ENCODE measurements at places on chromosomes 2 and 18.
A peak's percentile ranks its signal among the peaks of the same experiment; 100 is the strongest.

- no peak for DNase-seq
These were observed 2.4 kb downstream of the CYP26B1 start for GRCh38 chr2:72145289-72145657.

DNA sequence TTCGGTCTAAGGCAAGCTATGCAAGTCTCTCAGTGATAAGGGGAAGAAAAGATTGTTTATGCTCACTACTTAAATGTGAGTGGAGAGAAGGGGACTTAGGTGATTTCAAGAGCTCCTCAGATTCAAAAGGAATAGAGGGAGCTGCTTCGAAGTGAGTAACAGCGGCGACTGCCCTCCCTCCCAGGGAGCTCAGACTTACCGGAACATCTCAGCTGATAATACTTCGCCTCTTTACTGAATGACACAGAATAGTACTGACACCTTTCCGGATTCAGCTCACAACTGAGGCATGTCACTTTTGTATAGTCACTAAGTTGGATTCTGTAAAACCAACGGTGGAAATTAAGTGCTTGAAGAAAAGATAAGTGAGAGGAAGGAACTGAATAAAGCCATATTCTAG is 55.5 kb downstream of the DPP4 start:
- no peak for DNase-seq

DNA sequence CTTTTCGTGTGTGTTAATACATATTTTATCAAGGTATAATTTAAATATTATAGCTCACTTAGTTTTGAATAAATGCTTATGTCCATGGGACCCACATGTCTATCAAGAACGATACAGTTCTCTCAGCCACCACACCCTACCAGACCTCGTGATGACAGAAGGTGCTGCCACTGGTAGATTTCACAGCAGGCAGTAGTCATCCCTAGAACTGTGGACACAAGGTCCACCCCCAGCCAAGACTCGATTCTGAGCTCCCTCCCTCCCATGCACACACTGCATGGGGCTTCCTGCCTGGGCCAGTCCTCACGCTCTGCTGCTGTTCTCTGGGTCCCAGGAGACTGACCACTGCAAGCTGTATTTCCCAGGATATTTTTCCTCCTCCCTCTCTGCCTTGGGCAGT is 26.5 kb upstream of the CREB1 start:
- DNase-seq = peak; percentile 52

DNA sequence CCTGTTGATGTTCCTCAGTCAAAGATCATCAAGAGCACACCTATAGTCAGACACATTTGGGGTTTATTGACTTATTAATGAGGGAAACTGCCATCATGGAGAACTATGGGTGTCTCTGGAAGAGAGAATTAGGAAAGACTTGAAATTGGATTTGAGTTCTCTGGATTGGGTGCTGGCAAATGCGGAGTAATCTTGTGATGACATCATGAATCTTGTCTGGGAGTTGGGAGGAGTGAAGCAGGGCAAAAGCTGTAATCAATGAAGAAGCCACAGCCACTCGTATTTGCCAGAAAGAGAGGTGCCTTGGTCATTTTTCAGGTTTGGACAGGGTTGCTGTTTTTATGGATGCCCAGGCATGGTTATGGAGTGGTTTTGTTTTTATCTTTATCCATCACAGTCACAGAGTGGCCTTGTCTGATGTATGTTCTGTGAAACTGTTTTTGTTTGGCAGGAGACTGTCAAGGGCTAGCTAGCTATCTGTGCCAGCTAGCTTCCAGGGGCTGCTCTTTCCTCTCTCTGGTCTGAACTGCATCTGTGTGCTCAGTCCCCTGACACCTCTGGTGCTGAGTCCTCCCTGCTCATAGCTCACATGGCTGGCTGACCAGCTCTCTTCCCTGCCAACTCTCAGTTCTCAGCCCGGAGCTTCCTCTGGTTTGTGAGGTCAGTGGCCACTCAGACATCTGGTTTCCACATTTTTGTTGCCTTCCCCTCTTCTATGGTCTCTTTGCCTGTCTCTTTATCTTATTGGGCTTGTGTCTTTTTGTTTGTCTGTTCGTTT is 193.4 kb upstream of the RMP24 start:
- DNase-seq = no peak

- DNase-seq = peak; percentile 58
These were observed at the start of gene LIPG for GRCh38 chr18:49561289-49562193. Gene LIPG (plus strand): TSS chr18:49562057. CDS start chr18:49562309, 252 bp downstream.

GRCh38 chr2:8680822-8681760 is 765 bp upstream of the ID2 start:
- DNase-seq = peak; percentile 89

- DNase-seq = no peak
These were observed 30.2 kb upstream of the BOD1L2 start for GRCh38 chr18:57116598-57117132.

GRCh38 chr18:6633310-6633709 is 96.2 kb upstream of the ARHGAP28 start:
- no peak for DNase-seq

DNA sequence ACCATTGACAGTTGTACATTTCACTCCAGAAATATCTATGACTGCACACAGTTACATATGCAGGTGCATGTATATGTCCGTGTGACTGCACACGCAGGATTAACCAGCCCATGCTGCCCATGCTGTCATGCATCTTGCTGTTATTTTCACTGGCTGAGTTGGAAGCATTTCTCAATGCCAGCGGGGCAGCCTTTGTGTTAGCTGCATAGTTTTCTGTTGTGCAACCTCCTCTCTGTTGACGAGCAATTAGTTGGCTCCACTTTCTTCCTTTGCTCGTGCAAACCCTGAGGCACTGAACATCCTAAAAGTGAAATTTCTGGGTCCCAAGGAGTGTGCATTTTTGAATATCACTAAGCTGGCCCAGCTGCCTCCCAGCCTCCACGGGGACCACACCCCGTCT is 133.4 kb upstream of the GLI2 start:
- DNase-seq = no peak

DNA sequence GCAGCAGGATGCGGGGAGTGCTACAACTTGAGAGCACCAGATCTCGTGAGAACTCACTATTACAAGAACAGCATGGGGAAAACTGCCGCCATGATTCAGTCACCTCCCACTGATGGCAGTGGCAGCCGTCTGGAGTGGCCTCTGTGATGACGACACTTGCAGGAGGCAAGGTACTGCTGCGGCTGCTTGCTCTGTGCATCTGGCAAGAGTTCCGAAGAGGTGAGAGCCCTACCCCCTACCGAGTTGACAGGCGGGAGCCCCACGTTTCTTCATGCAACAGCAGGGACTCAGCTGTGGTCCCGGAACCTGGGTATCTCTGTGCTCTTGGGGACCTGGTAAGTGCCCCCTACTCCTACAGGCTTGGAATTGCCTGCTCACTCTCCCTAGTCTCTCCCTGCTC is 1672.7 kb upstream of the TMEFF2 start:
- DNase-seq = no peak

- DNase-seq = no peak
These were observed 111.0 kb downstream of the LRRTM1 start for GRCh38 chr2:80193566-80193965.

DNA sequence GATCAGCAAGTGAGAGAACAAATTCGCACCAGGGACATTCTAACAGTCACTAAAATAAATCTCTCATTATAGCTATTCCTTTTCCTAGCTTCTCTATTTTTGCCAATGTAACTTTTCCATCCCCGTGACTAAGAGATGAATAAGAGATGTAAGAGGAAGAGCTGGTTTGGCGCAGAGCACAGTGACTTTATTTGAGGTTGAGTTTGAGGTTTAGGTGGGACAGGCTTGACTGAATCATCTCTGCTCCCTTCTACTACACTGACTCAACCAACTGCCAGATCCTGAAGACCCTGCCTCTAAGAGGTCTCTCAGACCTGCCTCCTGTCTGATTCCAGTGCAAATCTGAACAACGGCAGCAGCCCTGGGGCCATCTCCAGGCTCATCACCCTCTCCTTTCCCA is 28.0 kb downstream of the RFX8 start:
- DNase-seq = no peak

DNA sequence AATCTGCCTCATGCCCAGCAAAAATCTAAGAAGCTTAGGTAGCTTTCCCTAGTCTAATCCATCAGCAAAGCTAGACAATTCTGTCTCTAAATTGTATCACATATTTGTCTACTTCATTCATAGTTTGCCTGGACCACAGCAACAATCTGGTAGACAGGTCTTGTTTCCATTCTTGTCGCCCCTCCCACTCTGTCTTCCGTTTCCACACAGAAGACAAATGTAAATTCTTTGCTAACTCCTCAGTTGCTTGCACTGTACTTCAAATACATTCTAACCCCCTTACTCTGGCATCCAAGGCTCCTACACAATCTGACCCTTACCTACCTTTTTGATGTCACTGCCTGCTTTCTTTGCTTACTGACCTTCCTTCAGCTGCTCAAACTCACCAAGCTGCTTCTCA is 40.1 kb downstream of the THUMPD2 start:
- DNase-seq = no peak

DNA sequence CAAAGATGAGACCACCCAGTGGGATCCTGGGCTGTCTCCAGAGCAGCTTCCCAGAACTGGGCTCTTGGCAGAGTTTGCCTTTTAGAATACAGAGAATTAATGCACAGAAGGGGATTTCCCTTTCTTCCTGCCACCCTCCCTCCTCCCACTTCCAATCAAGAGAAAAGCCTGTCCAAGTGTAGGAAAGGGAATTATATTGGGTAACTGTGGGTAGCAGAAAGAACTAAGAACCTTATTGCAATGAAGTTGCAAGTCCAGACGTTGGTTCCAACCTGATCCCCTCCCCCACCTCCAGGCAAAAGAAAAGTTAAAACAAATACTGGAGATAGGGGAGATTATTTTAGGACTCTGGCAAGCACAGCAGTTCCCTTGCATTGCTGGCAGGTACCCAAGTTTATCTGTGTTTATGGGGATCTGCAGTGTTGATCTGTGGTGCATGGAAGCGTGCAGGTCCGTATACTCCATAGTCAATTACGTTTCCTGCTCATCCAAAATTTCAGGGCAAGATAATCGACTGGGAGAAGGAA is 114.3 kb downstream of the PRKCE start:
- DNase-seq = no peak

DNA sequence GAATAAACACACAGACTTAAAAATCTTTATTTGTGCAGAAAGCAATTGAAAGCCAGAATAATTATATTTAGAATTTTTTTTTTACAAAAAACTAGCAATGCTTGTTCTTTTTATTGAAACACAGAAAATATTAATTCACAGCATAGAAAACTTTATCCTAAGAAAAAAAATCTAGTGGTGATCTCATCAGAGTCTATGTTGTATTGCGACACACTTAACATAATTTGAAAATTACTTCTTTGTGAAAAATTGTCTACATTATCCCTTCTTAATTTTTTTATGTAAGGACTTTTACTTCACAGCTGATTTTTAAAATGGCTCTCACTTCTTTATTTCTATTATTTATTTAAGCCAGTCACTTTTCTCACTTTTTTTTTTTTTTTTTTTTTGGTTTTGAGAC is 103.4 kb downstream of the LDLRAD4 start:
- DNase-seq = no peak

DNA sequence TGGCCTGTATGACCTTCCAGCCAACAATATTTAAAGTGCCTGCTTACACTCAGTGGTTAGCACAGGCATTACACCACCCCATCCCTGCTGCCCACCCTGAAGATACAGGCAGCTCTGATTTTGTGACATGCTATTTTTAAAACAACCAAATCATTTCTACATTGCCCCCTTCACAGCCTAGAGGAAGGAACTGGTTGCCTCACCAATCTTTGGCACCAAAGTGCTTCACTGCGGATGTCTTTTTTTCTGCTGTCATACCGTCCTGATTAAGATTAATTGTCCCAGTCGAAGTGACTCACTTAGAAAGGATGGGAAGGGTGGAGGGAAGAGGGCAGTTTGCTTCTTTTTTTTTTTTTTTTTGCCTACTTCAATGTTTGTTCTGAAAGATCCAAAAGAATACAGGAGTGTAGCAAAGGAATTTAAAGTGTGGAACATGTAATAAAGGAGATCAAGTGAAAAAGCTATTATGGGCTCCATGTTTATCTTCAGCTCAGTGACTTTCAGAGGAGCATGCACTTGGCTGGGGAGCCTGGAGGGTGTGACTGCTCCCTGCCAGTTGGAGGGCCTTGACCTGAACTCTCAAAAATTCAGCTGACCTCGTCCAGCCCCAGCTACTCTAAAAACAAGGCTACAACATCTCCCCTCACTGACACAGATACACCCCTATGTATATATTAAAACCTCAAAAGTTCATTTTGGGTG is 501.1 kb upstream of the TNP1 start:
- DNase-seq = no peak

DNA sequence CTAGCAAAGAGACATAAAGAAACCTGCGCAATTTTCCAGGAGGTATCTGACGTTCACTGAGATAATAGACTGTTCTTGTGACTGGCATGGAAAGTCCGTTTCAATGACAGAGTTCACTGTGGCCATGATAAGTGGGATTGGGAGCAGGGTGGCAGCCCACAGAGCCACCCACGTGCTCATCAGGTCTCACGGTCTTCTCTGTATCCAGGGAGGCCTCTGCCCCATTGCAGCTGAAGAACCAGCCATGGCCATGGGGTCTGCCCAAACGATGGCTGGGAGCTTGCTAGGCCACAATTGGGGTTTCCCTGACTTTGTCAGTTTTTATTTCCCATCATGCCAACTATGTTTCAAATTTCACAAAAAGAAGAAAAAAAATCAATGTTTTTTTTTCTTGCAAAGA is 57.2 kb downstream of the PDCL3 start:
- DNase-seq = no peak

DNA sequence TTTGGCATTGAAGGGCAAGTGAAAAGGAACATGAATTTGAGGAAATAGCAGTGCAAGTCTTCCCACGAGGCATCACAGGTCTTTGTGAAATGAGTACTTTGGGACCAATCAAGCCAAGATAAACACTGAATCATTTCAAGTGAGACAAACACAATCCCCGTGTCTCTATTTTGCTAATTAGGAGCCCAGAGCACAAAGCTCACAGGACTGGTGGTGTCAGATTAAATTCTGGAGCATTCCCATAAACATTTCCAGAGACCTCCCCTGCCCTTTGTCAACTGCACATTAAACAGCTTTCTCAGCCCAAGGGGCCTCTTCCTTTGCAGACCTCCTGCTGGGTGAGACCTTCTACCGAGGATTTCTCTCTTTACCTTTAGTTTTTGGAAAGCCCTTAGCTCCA is 50.7 kb downstream of the DAPL1 start:
- no peak for DNase-seq

DNA sequence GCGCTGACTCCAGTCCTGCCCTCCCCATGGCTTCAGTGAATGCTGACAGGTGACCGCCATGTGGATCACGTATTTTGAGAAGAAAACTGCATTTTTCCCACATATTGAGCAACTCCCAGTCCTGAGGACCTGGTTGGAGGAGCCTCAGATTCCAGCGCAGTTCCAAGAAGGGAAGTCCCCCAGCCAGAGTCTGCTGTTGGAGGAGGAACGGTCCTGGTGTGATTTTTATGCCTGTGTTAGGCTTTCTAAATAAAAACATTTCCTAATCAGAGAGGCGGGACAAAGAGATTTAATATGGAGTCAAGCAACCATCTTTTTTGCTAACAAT is 32.3 kb upstream of the COL6A3 start:
- DNase-seq = no peak

DNA sequence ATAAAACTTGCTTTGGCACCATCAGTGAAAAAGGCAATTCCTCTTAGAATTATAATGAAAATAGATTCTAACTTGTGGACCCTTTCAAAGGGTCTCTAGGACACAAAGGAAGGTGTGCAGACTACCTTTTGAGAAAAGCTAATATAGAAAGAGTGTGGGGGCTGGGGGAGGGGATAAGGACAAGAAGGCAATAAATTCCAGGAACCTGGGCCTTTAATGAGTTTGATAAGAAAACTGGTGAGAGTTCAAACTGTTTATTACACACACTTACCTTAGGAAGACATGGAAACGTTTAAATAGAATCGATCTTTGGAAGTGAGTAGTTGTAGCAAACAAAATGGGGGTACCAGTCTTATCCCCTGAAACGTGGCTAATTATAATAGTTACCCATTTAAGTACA is 39.6 kb upstream of the PGAP1 start:
- no peak for DNase-seq

Measured in lower lobe of right lung (tissue), 2 donors.